ENCODE measurements at places on chromosomes 11 and 22.
A peak's percentile ranks its signal among the peaks of the same experiment; 100 is the strongest.

- DNase-seq: no peak
Observed at GRCh38 chr11:77165066-77165465, 37.0 kb downstream of the MYO7A start.

- DNase-seq: no peak
Observed at GRCh38 chr11:132140056-132140455, 769.6 kb downstream of the NTM start.

DNA sequence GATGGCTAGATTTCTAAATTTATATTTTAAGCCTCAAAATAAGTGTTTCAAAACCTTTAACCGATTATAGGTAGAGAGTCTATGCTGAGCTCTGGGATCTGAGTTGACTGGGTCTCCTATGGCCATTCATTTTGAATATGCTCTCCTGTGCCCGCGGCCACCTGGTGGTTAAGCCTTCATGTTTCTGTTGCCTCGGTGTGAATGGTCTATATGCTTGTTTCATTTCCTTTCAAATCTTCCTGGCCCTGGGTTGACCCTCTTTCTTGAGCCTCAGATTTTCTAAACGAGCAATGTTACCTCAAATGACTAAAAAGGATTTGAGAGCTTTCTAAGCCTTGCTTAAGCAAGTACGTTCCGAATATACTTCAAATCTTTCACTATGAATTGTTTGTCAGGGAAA, 789.4 kb upstream of the KIRREL3 start:
- no peak for DNase-seq

DNA sequence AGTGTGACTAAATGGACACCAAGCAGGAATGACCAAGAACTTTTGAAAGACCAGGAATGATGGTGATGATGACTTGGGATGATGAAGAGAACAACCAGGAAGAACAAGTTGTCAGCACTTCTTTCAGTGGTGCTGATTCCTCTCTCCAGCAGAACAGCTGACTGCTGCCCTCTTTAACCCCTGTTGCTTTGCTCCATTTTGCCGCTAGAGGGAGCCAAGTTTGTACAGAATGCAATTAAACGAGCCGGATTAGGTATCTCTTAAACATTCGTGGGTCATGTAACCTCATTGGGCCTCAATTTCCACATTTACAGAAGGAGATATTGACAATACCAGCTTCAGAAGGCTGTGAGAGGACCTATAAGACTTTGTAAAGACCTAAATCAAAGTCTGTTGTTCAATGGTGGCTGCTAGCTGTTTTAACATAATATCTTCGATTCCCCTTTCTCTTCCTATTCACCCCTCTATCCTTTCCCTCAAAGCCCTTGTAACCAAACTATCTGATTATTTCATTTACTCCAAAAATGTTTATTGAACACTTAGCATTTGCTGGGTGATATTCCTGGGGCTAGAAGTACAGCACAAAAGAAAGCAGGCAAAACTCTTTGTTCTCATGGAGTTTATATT, 1.9 kb downstream of the OR4S1 start:
- DNase-seq: peak; percentile 61

DNA sequence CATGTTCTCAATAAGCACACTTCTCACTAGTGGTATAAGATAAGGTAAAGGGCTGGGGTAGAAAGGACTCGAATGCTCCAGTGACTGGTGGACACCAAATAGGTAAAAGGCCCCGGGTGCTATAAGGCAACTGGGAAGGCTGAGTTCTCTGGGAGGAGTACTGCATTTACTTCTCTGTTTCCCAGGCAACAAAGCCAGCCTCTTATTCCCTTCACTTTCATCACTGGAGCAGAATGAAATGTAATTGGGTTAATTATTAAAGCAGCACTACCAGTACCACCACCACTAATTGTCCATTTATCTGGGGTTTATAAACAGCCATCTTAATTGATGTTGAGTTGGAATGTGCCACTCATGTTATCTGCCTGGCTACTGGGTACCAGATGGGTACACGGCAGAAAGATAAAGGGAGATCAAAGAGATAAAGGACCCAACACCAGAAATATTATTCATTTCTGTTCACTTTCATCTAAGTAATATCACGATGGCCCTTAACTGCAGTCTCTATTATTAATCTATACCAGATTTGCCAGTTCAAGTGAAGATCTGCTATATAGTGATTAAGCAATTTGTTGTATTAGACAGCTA, 94.4 kb upstream of the CHRM4 start:
- DNase-seq: no peak

- no peak for DNase-seq
Observed at GRCh38 chr11:113859665-113860064, 15.7 kb downstream of the USP28 start.

- DNase-seq: no peak
Observed at GRCh38 chr22:20440637-20441591, 3.3 kb upstream of the SCARF2 start.

DNA sequence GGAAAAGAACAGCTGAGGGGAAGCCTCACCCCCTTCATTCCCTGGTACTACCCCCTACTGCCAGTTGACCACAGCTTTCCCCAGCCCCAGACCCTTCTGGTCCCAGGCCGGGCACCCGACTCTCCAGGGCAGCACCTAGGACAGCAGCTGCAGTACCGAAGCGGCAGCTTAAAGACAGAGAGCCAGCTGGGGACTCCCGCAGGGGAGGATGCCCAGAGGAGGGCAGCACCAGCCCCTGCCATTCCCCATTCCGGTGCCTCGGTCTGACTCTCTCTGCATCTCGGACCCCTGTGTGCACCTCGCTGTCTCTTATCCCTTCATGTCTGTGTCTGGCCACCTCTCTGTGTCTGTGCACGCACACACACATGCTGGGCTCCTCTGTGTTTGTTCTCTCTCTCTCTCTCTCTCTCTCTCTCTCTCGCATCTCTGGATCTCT, 9.4 kb downstream of the IGSF9B start:
- no peak for DNase-seq

GRCh38 chr11:3091846-3092602, 34.8 kb upstream of the CARS1 start:
- peak; percentile 72 for DNase-seq

- peak; percentile 29 for DNase-seq
Observed at GRCh38 chr11:33045551-33046255, 6.3 kb downstream of the TCP11L1 start.

DNA sequence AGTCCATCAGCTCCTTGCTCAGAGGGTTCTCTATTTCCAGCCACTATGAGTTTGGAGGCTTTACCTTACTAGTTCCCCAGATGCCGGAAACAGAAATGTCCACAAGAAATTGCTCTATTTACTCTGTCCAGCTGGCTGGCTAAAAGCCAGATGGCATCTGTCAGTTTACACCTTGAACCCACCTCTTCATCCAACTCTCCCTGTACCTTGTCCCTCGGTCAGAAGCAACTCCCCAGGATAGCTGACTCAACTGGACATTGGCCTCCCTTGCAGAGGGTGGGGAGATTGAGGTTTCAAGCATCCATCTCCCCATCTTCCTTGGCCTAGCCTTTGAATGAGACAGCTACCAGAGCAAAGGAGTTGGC, 1.7 kb downstream of the C2CD2L start:
- no peak for DNase-seq

- no peak for DNase-seq
Observed at GRCh38 chr11:27348340-27348873, 14.6 kb downstream of the CCDC34 start.

DNA sequence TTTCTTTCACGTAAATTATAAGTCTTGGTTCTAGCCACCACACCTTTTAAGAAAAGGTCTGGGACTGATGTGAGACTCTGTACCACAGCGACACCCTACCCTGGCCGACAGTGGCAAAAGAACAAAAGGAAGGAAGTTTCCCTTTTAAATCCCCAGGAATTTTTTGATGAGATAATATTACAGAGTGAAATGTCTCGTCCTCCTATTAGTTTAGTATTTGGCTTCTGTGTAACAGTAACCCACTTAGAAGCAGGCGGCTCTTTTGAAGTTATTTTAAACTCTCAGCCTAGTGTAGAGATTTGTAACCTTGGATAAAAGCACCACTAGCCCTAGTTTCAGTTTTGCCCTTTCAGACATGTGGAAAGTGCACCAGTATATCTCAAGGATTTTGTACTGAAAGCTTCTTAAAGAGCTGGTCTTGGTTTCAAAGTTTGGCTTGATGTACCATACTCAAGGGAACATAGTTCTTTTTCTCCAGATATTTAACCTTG, 84.1 kb downstream of the C22orf31 start:
- DNase-seq: peak; percentile 14

GRCh38 chr11:126339073-126339862, 16.2 kb upstream of the ST3GAL4 start:
- DNase-seq: no peak

GRCh38 chr11:72823105-72823804, 9.0 kb downstream of the ATG16L2 start:
- no peak for DNase-seq

DNA sequence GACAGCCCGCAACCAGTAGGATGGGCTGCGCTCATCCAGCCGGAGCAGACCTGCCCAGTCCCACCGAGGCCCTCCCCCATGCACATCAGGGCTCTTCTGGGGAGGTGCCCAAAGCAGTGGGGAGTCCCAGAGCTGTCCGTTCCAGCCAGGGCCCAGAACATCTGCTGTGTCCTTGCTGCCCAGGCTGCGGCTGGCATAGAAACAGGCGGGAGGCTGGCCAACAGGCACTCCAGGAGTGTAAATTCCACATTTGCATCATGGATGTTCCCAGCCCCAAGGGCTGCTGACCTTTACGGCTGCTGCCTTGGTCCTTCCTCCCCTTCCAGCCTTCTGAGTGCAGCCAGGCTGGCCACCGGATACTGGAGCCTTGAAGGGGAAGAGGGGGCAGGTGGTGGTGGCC, 30.0 kb upstream of the SYT7 start:
- no peak for DNase-seq

DNA sequence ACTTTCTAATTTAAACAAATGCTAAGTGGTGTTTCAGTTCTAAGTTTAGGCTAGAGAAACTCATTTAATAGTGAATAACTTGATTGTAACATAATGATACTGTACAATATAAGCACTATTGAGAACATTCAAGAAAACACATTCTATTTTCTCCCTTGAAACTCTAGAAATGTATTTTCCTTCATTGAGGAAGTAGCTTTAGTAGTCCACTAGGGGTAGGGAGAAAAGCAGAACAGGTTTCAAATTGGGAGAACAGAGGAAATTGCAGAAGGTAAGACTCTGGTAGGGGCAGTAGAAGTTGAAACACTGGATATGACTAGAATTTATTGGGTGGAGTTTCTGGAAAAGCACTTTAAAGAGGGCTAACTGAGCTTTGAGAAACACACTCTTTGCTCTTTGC, 31.6 kb upstream of the MPPED2 start:
- no peak for DNase-seq

DNA sequence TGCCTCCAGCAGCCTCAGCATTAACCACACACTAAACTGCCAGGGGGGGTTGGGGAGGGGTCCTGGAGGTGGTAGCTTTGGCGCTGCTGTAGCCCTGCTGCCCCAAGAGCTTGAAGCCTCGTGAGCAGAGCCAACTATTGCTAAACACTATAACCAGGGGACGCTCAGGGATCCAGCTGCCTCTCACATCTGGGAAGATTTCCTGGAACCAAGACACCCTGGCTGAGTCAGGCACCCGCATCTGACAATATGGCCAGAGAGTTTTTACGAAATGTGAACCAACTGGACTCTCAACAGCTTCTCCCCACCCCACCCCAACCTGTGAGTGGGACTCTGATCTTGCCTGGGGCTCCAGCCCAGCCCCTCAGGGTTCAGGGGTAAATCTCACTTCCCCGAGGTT, 14.3 kb downstream of the C1QTNF6 start:
- DNase-seq: no peak

DNA sequence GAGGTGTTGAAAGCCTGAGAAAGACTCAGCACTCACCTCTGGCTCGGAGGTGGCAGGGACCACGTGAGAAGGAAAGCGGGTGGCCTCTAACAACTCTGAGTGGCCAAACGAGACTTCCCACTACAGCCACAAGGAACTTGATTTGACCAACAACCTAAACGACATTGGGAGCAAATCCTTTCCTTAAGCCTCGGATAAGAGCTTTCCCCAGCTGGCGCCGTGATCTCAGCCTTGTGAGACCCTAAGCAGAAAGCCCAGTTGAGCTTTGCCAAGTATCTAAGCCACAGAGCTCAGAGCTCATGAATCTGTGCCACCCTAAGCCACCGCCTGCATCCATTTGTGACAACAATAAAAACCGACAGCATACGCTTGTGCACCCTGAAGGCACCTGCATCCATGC, 636.0 kb downstream of the TBC1D22A start:
- DNase-seq: no peak

- no peak for DNase-seq
Observed at GRCh38 chr22:46536537-46537224, 739 bp downstream of the CELSR1 start.

GRCh38 chr11:3104051-3104714, 47.0 kb upstream of the CARS1 start:
- DNase-seq: no peak

GRCh38 chr11:118068206-118068944, 8.5 kb upstream of the TMPRSS4 start:
- DNase-seq: no peak

GRCh38 chr11:93322207-93322606, 8.3 kb upstream of the DEUP1 start:
- DNase-seq: no peak

DNA sequence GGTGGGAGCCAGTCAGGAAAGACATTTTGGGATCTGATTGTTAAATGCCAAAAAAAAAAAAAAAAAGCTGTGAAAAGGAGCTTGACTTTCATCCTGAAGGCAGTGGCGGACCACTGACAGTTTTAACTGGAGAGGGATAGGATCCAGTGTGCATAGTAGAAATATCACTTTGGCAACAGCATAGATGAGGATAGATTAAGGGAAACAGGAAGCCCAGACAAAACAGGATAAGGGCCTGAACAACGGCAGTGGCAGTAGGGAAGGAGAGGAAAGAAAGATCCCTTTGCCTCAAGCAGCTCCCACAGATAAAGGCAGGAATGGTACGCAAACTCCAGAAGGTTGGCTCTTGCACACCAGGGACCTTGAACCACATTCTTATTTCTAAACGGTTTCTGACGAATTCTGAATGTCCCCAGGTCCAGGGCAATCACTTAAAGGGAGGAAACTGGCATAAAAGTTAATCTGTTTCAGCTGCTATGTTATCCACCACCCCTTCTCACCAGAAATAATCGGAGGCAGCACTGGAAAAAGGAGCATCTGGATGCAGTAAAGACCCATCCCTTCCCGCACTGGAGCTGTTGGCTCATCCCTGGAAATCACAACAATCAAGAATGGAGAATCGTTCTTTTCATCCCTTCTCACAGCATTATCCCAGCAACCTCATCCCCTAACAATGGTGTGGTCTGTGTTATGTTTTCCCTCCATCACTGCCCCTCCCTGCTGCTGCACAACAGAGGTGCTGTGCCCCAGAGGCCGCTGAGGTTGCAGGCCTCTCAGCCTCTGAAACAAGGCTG, 99.1 kb downstream of the GAB2 start:
- DNase-seq: no peak
